ENCODE measurements at places on chromosomes 2 and 18.

- no peak for DNase-seq
Observed at GRCh38 chr2:233116946-233117345, 56.8 kb downstream of the INPP5D start.

DNA sequence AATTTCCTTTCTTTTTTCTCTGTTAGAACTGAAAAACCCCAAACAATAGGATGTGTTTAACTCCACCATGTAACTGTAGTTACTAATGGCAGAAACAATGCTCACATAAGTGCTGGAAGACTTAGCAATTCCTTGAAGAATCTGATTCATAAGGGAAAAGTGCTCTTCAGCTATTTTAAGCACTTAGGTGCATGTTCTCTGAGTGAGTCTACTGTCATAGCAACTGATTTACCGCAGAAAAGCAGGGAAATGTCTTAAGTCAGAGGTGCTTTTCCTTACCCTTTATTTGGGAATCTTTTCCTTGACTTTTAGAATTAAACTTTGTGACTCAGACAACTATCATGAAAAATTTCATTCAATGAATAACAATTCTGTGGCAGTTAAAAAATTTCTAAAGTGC lies 65.4 kb upstream of the NABP1 start:
- no peak for DNase-seq

DNA sequence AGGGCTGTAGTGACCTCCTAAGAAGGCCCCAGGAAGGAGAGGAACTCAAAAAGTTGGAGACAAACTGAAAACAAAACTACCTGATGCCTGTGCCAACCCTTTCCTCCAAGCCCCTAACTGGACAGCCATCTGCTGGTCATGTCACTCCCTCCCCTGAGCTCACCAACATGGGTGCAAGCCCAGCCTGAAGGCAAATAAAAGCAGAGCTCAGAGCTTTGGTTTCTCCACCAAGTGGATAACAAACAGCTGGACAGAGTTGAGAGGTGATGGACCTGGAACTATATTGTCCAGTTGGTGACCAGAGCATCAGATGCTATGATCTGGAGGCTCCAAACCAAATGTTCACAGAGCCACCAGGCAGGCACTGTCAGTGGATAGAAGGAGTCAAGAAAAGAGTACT lies 34.6 kb upstream of the MAL start:
- no peak for DNase-seq

DNA sequence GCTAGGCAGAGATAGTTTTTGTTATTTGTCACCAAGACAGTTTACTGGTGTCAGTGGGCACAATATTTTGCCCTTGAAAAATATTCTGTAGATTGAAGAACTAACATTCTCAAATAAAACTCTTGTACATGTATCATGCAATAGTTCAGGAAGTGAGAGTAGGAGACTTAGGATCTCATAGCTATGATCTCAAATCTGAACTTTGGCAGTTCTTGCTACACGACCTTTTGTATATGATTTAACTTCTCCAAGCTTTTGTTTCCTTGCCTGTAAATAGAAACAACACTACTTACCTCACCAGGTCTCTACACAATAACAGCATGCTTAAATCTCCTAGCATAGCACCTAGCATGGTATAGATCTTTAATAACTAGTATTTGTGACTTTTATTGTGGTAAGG lies 219.9 kb downstream of the ICOS start:
- no peak for DNase-seq

GRCh38 chr2:172366596-172367150 lies 60.7 kb upstream of the ITGA6 start:
- DNase-seq = no peak

- DNase-seq = no peak
Observed at GRCh38 chr2:152729844-152730243, 11.4 kb downstream of the ARL6IP6 start.

GRCh38 chr18:35355140-35355618 lies 11.0 kb upstream of the ZNF24 start:
- no peak for DNase-seq

- DNase-seq = no peak
Observed at GRCh38 chr2:220572385-220572784, 945.0 kb downstream of the SLC4A3 start.

DNA sequence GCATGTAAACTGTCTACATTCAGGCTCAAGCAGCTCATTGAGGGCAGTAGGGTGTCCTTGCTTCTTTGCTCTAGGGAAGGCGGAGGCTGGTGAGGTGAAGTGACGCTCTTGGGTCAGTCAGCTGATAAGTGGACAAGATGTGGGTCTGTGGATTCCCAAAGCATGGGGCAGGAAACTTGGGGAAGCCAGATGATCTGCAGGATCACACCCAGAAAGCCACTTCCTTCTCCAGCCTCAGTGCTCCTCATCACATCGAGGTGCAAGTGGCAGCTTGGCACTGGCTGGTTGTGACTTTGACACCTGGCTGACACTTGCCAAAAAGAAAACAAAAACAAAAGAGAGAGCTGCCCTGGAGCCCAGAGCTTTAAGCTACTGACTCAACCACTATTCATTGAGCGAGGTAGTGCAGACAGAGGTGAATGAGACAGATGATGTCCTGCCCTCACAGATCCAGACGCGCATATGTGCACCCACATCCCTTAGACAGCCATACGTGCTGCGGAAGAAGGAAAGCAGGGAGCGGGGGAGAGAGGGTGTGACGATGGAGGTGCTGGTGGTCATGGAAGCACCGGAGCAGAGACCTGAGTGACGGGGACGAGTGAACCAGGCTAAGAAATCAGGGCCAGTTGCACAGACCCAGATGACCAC lies 3.1 kb upstream of the CIB4 start:
- DNase-seq = no peak

GRCh38 chr2:33958591-33958990 lies 359.5 kb upstream of the FAM98A start:
- DNase-seq = no peak

GRCh38 chr2:145958611-145959010 lies 1438.7 kb upstream of the ZEB2 start:
- DNase-seq = no peak

GRCh38 chr18:45156946-45157345 lies 458.3 kb upstream of the SLC14A2 start:
- no peak for DNase-seq

DNA sequence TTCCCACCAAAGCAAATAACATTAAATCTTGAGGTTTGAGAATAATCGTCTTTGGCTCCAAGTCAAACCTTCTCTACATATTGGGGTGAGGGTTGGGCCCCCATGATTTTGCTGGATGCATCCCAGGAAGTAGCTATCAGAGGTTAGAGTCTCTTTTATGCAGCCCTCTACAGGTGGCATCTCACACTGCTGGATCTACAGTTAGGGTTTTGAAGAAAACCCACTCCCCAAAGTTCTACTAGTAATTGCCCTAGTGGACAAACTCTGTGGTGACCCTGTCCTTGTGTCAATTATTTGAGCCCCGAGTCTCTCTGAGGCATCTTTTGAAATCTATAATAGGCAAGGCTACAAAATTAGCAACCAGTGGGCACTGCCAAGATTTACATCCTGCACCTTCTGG lies 15.0 kb upstream of the REG1A start:
- no peak for DNase-seq

DNA sequence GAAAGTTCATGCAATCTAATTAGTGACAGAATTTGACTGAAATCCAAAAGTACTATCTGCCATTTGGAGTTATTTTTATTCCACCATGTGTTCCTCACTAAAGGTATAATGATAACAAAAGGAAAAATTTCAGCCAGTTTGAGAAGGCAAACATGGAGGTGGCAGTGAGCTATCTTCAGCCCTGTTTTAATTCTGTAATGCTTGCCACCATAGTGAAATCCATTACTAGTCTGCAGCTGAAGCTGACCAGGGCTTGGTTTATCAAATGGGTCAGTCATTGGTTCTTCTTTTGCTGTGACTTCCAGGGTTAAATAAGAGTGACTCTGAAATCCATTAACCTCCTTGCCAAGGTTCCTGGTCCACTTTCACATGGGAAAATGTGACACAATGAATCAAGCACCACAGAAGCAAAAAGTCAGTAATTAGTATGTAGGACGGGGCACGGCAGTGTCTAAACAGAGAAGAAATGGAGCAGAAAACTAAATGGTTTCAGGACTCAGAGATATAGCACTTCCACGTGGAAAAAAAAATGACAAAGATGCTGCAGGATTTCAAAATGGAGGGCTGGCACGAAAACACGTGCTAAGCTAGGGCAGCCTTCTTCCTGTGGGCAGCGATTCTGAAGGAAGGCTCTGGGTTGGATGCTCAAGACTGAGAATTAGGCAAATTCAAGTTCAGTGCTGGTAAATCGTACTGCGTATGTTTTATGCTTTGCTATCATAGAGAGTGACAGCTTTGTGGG lies 87.2 kb downstream of the EPHA4 start:
- no peak for DNase-seq

GRCh38 chr18:48668466-48669179 lies 129.8 kb downstream of the CTIF start:
- no peak for DNase-seq

- DNase-seq = no peak
Observed at GRCh38 chr2:109021895-109022300, 32.9 kb upstream of the EDAR start.

- DNase-seq = no peak
Observed at GRCh38 chr2:213491376-213491775, 207.1 kb downstream of the SPAG16 start.
